ENCODE measurements at places on chromosomes 3 and 15. TPM values are rescaled to one million over a fixed set of nuclear protein-coding genes. Genes with fewer than 3 reads are reported as not detected.

The CPEB1 gene
- total RNA-seq: 42.7 TPM

The BCL6 gene
- 28.9 TPM for total RNA-seq

The SPRED1 gene
- 50.5 TPM for total RNA-seq

The GOLGA8M gene
- 1.2 TPM for total RNA-seq

The MELTF gene
- 4.9 TPM for total RNA-seq

The EIF4E3 gene
- total RNA-seq: 1.7 TPM

The GLDN gene
- total RNA-seq: 127 TPM

The ARIH2 gene
- 64.4 TPM for total RNA-seq

The SPINK8 gene
- not detected for total RNA-seq

The ERC2 gene
- 0.44 TPM for total RNA-seq
